Sciatic nerve (tissue), 2 donors: ENCODE measurements at places on chromosomes 6 and 20. TPM values are rescaled to one million over a fixed set of nuclear protein-coding genes. Genes with fewer than 3 reads are reported as not detected.
A peak's percentile ranks its signal among the peaks of the same experiment; 100 is the strongest.

DNA sequence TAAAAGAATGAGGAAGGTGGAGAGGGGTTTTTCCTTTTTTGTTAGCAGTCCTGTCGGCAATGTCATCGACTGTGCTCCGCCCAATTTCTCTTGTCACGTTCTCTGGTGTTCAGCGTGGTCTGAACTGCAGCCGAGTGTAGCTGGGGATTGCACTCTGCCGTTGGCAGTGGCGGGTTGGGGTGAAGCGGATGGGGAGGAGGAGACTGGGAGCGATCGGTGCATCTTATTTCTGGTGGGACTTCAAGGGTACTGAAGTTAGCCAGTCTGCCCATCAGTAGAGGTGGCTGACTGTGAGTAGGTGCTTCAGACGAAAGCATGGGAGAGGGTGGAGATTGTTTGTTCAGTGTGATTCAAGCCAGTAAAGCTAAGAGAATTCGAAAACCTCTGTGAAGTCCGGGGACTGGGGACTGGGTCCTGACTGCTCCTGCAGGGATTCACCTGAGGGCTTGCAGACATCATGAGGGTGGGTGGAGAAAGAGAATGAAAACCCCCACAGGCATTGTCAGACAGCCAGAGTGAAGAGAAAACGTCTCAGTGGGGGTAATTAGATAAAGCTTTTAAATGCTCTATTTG is 5.1 kb downstream of the RREB1 start:
- DNase-seq: no peak

DNA sequence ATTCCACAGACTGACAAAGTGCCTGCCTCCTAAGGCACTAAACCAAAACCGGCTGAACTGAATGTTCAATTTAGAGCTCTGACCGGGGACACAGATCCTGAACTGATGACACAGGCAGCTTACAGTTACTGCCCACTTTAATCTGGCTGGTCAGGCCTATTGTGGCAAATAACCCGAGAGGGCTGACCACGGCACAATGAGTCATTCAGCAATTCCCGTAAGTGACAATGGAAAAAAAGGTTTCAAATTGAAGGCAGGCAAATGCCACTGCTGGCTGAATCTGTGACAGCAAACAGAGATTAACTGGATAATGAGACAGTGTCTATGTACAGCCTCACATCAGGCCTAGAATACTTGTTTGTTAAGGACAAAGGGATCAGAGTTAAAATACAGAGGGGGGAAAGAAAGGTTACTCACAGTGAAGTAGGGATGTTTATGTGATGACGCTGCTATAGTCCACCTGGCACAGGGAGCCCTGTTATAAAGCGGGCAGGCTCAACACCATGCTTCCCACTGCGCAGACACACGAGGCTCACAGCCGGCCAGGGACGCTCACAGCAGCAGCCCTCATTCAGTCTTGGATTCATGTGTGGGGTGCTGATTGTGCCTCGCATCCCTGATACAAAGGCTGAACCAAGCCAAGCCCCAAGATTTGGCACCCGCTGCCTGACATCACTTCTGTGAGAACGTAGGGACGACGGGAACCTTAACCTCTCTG is 54.4 kb downstream of the RTN4IP1 start:
- DNase-seq: no peak

DNA sequence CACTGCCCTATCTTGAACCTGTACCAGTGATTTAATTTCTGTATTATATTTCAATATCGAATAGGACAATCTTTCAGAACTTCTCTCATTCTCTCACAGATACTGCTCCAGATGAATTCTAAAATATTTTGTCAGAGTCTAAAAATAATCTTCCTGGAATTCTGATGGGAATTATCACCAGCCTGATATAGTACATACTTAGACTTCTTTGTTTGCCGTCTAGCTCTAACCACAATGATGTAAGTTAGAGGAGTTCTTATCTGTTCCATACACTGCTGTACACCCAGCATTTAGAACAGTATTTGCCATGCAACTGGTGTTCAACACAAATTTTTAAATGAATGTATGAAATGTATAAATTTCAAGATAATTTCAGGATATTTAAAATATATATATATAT is 1.3 kb upstream of the HUS1B start:
- no peak for DNase-seq

DNA sequence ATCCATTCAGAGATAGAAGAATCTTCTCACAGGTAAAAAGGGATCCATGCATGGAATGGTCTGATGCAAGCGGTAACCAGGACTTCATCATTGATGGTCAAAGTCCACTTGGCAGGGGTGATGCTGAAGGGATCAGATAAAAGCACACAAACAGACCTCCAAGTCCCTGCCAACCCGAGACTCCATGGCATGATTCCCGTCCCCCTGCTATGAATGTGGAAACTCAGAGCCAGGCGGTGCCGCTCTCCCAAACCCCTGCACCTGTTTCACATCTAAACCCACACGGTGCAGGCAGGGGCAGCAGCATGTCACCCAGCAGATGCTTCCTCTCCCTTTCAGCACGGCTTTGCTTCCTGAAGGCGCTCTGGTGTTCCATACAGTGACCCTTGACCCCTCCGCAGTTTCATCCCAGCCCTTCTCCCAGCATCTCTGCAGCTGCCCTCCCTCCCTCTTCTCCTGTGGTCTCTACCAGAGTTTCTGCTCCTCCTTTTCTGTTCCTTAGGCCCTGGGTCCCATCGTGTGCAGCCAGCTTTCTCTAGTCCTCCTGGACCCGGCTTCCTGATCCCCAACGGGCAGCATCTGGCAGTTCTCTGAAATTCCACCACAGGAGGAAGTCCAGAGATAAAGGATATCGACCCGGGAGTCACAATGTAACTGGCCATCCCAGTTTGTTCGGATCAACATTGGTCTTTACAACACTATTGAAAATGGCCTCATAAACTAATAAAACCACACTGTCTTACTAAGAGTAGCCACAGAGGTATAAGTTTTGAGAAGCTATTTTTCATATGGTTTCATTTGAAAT is 235.0 kb downstream of the TTLL2 start:
- DNase-seq: peak; percentile 43

DNA sequence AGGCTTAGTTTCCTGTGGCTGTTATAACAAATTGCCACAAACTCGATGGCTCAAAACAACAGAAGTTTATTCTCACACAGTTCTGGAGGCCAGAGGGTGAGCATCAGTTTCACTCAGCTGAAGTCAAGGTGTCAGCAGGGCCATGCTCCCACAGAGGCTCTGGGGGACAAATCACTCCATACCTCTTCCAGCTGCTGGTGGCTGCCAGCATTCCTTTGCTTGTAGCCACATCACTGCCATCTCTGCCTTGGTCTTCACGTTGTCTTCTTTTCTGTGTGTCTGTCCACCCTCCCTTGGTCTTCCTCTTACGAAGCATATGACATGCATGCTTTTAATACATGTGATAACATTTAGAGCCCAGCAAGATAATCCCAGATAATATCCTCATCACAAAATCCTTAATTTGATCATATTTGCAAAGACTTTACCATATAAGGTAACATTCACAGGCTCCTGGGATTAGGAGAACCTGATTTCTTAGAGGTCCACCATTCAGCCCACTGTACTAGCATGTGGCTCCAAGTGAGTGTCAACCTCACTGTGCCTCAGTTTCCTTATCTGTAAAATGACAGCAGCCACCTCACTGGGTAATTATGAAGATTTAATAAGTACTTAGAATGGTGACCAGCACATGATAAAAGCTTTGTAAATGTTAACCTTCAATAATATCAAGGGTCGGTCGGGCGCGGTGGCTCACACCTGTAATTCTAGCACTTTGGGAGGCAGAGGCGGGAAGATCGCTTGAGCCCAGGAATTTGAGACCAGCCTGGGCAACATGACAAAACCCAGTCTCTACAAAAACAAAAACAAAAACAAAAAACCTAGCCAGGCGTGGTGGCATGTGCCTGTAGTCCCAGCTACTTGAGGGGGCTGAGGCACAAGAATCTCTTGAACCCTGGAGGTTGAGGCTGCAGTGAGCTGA is 14.7 kb upstream of the PTGIS start:
- no peak for DNase-seq

GRCh38 chr6:108156180-108156937 is 9.5 kb upstream of the NR2E1 start:
- no peak for DNase-seq

The MMS22L gene
- 8.8 TPM for total RNA-seq

The KCNS1 gene
- total RNA-seq: not detected

The BAK1 gene
- 10.7 TPM for total RNA-seq

The SLCO4A1 gene
- total RNA-seq: 31.1 TPM
